ENCODE measurements at places on chromosomes 4 and X. TPM values are rescaled to one million over a fixed set of nuclear protein-coding genes. Genes with fewer than 3 reads are reported as not detected.

Gene DCX
- total RNA-seq: not detected

Gene RBMX
- total RNA-seq: 382 TPM

Gene ZDHHC15
- total RNA-seq: 0.49 TPM

Gene PABPC1L2A
- not detected for total RNA-seq

DNA sequence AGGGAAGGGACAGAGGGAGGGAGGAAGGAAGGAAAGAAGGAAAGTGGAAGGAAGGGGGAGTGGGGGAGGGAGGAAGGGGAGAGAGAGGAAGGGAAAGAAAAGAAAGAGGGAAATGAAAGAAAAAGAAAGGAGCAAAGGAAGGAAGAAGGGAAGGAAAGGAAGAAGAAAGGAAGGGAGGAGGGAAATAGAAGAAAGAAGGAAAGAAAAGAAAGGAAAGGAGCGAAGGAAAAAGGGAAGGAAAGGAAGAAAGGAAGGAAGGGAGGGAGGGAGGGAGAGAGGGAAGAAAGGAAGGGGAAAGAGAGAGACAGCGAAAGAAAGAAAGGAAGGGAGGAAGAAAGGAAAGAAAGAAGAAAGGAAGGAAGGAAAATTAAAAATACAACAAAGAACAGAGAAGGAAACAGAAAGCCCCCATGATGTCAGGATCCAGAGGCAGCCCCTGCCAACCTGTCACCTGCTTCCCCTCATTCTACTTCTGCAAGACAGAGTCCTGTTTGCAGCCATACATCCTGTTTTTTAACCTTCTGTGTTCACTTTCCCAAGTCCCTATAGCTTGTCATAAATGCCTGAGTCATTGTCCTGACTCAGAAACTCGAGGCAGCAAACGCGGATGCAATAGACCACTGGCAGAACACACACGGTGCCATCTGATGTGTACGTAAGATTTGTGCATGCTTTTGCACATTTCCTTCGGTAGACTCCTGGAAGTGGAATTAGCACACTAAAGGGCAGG is 77.0 kb upstream of the C4orf50 start:
- H3K4me3 ChIP-seq: no peak overlapping the region
- no peaks in the 10 kb centered on the region for H3K36me3 ChIP-seq
- peaks cover 10% of the 10 kb centered on the region for H3K27me3 ChIP-seq
- H3K4me1 ChIP-seq: no peaks in the 10 kb centered on the region
- DNase-seq: no peak
- H3K27ac ChIP-seq: no peak overlapping the region

GRCh38 chr4:125529071-125529470 is 214.3 kb downstream of the FAT4 start:
- no peak for DNase-seq
- H3K4me1 ChIP-seq: no peaks in the 10 kb centered on the region

DNA sequence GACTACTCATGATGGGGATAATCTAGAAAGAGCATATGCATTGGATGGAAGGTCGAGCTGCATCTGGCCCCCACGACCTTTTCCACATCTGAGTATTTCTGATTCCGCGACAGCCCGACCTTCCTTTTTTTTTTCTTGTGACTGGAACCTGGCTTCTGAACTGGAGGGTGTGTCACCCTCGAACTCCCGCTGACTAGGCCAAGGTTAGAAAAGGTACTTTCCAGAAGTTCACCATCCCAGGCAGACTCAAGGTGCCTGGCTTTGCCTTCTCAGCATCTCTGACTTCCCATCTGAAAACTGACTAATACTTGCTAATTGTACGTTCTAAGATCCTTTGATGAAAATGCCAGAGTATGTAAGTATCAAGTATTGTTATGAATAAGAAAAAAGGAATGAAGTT is 49.3 kb upstream of the CD40LG start:
- H3K4me1 ChIP-seq: peaks cover 19% of the 10 kb centered on the region
- H3K27ac ChIP-seq: peak overlapping the region; percentile 42
- no peaks in the 10 kb centered on the region for H3K27me3 ChIP-seq
- H3K36me3 ChIP-seq: no peaks in the 10 kb centered on the region
- no peak overlapping the region for H3K4me3 ChIP-seq

DNA sequence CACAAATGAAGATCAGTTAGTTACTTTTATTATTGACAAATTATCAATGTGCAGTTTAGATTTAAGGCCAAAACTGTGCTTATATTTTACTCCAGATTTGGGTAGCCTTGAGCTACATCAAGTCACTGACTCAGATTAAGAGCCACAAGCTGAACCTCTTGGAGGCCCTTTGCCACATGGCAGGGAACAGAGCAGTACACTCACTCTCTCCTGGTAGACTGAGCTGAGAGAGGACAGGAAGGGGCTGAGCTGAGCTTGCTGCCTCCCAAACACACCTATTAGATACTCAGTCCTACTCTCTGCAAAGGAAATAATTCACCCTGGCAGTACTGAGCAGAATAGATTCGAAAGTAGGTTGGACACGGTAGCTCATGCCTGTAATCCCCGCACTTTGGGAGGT is 7.8 kb downstream of the STAP1 start:
- H3K4me3 ChIP-seq: no peak overlapping the region
- no peaks in the 10 kb centered on the region for H3K27me3 ChIP-seq
- no peaks in the 10 kb centered on the region for H3K4me1 ChIP-seq
- peaks cover 2% of the 10 kb centered on the region for H3K36me3 ChIP-seq
- no peak for DNase-seq

- H3K4me3 ChIP-seq: no peak overlapping the region
- DNase-seq: no peak
- H3K36me3 ChIP-seq: peaks cover 2% of the 10 kb centered on the region
- peaks cover 10% of the 10 kb centered on the region for H3K4me1 ChIP-seq
- H3K27ac ChIP-seq: no peak overlapping the region
- no peaks in the 10 kb centered on the region for H3K27me3 ChIP-seq
Observed at GRCh38 chr4:70747874-70748273, 26.1 kb downstream of the RUFY3 start.

GRCh38 chr4:93788712-93789111 is 39.8 kb upstream of the ATOH1 start:
- no peaks in the 10 kb centered on the region for H3K36me3 ChIP-seq
- H3K4me3 ChIP-seq: no peak overlapping the region
- H3K27me3 ChIP-seq: no peaks in the 10 kb centered on the region
- no peaks in the 10 kb centered on the region for H3K4me1 ChIP-seq
- no peak overlapping the region for H3K27ac ChIP-seq
- DNase-seq: no peak

GRCh38 chr4:49044270-49044669 is 58.2 kb downstream of the CWH43 start:
- peaks cover 20% of the 10 kb centered on the region for H3K27me3 ChIP-seq
- H3K4me3 ChIP-seq: no peak overlapping the region
- no peaks in the 10 kb centered on the region for H3K36me3 ChIP-seq
- no peak overlapping the region for H3K27ac ChIP-seq
- DNase-seq: no peak

Gene GABRA4
- not detected for total RNA-seq

Gene ADGRG2
- total RNA-seq: not detected

Gene MAGIX
- total RNA-seq: 0.47 TPM

Gene MAGED1
- total RNA-seq: 51.8 TPM

- H3K4me3 ChIP-seq: no peak overlapping the region
- no peak for DNase-seq
- no peaks in the 10 kb centered on the region for H3K4me1 ChIP-seq
- no peak overlapping the region for H3K27ac ChIP-seq
- no peaks in the 10 kb centered on the region for H3K27me3 ChIP-seq
Observed at GRCh38 chrX:96833333-96833732, 50.4 kb upstream of the RPA4 start.

DNA sequence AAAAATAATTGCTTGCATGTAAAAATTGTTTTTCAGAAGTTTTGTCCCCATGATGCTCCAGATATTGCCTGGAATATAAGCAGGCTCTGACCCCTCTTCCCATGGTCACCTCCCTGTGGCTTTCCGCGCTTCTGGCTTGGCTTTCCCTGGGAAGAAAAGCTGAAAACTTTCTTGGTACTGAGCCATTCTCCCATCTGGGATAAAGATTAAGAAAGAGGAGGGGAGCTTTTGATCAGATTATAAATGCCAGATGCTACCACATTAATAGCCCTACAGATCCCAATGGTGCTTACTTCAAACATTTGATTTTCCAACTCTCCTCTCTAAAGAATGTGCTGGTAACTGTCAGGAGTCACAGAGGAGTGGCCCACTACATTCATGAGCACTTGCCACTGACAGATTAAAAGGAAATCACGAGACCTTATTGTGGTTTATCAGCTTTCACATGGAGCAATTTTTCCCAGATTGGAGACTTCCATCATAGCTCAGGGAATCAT is 54.4 kb upstream of the GAB1 start:
- DNase-seq: no peak
- H3K4me1 ChIP-seq: no peaks in the 10 kb centered on the region
- H3K27ac ChIP-seq: no peak overlapping the region
- H3K27me3 ChIP-seq: peaks cover 8% of the 10 kb centered on the region
- H3K36me3 ChIP-seq: no peaks in the 10 kb centered on the region

Gene TBC1D8B
- 0.90 TPM for total RNA-seq

DNA sequence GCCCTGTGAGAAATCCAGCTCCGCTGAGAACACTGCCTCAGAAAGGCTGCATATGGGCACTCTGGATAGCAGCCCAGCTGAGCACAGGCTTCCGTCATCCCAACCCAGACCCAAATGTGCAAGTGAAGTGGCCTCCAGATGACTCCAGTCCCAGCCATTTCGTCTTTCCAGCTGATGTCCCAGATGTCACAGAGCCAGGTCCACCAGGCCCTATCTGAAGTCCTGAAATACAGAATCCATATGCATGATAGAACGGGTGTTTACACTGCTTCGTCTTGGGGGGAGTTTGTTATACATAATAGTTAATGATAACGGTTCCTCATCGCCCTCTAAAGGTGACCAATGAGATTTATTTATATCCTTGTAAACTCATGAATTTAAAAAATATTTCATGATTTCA is 72.6 kb upstream of the TRIM2 start:
- H3K27me3 ChIP-seq: peaks cover 9% of the 10 kb centered on the region
- H3K27ac ChIP-seq: no peak overlapping the region
- H3K4me3 ChIP-seq: no peak overlapping the region

- H3K36me3 ChIP-seq: no peaks in the 10 kb centered on the region
- DNase-seq: no peak
- H3K4me3 ChIP-seq: no peak overlapping the region
- peaks cover 6% of the 10 kb centered on the region for H3K4me1 ChIP-seq
Observed at GRCh38 chrX:39922926-39923325, 174.8 kb downstream of the BCOR start.

GRCh38 chrX:39519566-39520301 is 578.0 kb downstream of the BCOR start:
- no peaks in the 10 kb centered on the region for H3K27me3 ChIP-seq
- H3K27ac ChIP-seq: no peak overlapping the region
- no peaks in the 10 kb centered on the region for H3K36me3 ChIP-seq
- no peaks in the 10 kb centered on the region for H3K4me1 ChIP-seq
- no peak overlapping the region for H3K4me3 ChIP-seq
- DNase-seq: no peak

Gene CXCL6
- not detected for total RNA-seq

Gene CHIC1
- total RNA-seq: 5.2 TPM

- peaks cover 14% of the 10 kb centered on the region for H3K36me3 ChIP-seq
- peak overlapping the region; percentile 92 for H3K4me3 ChIP-seq
- H3K27ac ChIP-seq: peak overlapping the region; percentile 90
- H3K27me3 ChIP-seq: no peaks in the 10 kb centered on the region
- no peak for DNase-seq
- H3K4me1 ChIP-seq: peaks cover 56% of the 10 kb centered on the region
Observed at GRCh38 chrX:107715331-107716117, 60.1 kb downstream of the TSC22D3 start.

DNA sequence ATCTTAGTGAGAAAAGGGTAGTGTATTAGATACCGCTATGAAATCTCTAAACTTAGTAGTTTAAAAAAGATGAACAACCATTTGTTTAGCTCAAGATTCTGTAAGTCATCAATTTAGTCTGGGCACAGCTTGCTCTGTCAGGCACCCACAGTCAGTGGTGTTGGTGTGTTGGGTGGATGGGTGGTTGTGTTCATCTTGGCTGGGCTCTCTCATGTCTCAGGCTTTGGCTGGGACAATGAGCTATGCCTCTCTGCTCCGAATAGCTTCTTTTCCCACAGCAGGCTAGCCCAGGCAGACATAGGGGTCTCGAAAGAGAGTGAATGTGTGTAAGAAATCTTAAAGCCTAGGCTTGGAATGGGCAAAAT is 127.0 kb upstream of the GATB start:
- no peaks in the 10 kb centered on the region for H3K36me3 ChIP-seq
- DNase-seq: no peak
- H3K27ac ChIP-seq: peak overlapping the region; percentile 57
- peaks cover 13% of the 10 kb centered on the region for H3K4me1 ChIP-seq
- no peak overlapping the region for H3K4me3 ChIP-seq
- H3K27me3 ChIP-seq: no peaks in the 10 kb centered on the region

DNA sequence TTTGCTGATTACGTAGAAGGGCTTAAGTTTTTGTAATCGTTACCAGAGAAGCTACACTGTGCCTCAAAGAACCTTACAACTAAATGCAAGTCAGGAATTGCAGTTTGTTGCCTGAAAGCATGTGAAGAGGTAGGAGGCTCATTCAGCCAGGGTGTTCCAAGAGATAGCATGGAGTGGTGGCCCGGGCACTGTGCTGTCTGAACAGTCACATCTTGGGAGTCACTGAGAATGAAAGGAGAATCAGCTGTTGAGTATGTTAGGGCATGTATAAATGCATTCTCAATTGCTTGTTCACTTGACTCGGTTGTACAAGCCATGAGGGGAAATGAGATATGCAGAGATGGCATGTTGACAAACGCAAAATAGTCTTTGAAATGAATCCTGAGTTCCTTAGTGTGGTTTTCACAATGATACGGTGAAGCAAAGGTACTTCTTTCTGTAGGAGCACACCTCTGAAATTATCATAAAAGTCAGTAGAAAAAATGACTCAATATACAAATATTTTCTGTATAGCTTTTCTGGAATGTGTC is 161.0 kb downstream of the DCTD start:
- no peak overlapping the region for H3K4me3 ChIP-seq
- no peak overlapping the region for H3K27ac ChIP-seq
- DNase-seq: no peak

Gene CLDN34
- not detected for total RNA-seq

GRCh38 chr4:113221990-113222389 is 172.5 kb downstream of the ANK2 start:
- no peak overlapping the region for H3K4me3 ChIP-seq
- no peaks in the 10 kb centered on the region for H3K4me1 ChIP-seq
- no peaks in the 10 kb centered on the region for H3K27me3 ChIP-seq
- DNase-seq: no peak
- no peak overlapping the region for H3K27ac ChIP-seq

GRCh38 chr4:159049780-159050375 is 53.0 kb upstream of the RAPGEF2 start:
- H3K27me3 ChIP-seq: peaks cover 37% of the 10 kb centered on the region
- no peak overlapping the region for H3K27ac ChIP-seq
- H3K36me3 ChIP-seq: no peaks in the 10 kb centered on the region
- peaks cover 20% of the 10 kb centered on the region for H3K4me1 ChIP-seq
- DNase-seq: no peak

GRCh38 chrX:132591719-132592275 is 103.0 kb upstream of the MBNL3 start:
- H3K27ac ChIP-seq: no peak overlapping the region
- no peaks in the 10 kb centered on the region for H3K4me1 ChIP-seq
- DNase-seq: no peak
- no peaks in the 10 kb centered on the region for H3K27me3 ChIP-seq
- H3K4me3 ChIP-seq: no peak overlapping the region

Data from activated naive CD8-positive, alpha-beta T cell treated with anti-CD3 and anti-CD28 coated beads for 36 hours (primary cell).